ENCODE measurements at places on chromosomes 2 and 18.

DNA sequence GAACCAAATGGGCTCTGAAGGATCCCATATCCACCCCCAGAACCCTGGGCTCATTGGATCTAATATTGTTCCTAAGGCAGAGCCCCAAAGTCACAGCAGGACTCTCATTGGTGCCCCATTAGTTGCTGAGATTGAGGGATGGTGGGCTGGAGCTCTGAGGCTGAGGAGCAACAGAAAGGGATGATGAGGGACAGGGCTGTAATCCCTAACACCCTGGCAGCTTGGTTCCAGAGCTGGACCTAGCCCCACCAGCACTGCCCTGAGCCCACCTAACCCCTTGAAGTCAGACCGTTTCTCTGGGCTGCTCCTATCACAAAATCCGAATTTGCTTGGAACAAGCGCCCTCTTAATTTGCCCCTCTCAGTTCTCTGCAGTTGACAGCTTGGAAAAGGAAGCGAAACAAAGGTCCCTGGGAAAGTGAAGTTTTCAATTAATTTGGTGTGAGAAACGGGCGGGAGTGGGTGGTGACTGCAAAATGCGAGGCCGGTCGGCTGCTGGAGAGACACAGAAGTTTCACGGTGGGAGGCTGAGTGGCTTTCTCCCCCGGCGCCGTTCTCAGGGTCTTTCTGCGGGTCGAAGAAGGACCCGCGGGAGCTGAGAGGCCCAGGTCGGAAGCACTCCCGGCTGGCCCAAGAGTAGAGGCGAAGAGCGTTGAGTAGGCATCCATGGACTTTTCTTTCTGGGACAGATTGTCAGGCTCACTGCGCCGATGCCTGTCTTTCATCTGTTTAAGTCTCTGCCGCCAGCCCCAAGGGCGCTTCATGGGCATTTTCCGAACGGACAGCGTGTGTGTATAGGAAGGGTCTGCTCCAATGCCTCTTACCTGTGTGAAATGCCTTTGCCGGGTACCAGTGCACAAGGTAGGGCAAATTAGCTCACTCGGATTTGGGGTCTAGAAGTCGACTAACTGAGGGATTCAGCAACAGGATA is 927 bp upstream of the HOXD13 start:
- DNase-seq, result no peak

- no peak for DNase-seq
Observed at GRCh38 chr2:72757177-72757775, 68.6 kb downstream of the EXOC6B start.

- DNase-seq, result no peak
Observed at GRCh38 chr2:66531155-66531554, 96.2 kb downstream of the MEIS1 start.

- no peak for DNase-seq
Observed at GRCh38 chr2:212523756-212524155, 14.8 kb downstream of the ERBB4 start.

GRCh38 chr2:11568436-11568835 is 34.6 kb downstream of the GREB1 start:
- DNase-seq, result no peak

- DNase-seq, result no peak
Observed at GRCh38 chr2:65539633-65540032, 107.2 kb upstream of the SPRED2 start.

DNA sequence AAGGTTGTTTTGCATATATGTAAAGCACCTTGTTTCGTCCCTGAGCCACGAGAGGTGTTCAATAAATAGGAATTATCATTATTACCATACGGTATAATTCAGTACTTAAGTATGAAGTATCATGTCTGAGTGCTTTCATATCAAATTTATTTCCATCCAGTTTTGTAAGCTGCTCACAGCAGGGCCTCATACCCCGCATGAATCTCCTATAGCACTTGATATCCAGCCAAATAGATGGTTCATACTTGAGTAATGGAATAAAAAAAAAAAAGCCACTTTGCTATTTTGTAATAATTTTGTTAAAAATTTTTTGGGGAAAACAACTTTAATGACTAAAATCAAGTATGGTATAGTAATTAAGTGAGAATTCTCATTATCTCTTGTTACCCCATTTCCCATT is 160.8 kb upstream of the NOSTRIN start:
- no peak for DNase-seq

Measured in GF-D8 (cell line).